ENCODE measurements at places on chromosomes 6 and 20. TPM values are rescaled to one million over a fixed set of nuclear protein-coding genes. Genes with fewer than 3 reads are reported as not detected.

DNA sequence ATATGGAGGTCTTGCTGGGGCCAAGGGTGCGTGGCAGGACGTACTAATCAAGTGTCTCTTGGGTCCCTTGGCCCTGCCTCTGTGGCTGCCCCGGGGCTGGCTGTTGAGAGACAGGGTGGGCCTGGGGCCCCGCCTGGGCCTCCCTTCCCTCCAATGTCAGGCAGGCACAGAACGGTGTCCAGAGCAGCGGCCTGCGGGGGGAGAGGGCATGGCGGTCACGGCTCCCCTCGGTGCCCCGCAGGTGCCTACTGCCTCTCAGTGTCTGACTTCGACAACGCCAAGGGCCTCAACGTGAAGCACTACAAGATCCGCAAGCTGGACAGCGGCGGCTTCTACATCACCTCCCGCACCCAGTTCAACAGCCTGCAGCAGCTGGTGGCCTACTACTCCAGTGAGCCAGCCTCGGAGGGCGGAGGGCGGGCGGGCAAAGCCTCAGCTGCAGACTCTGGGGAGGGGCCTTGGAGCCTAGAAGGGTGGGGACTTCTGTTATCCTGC, 50.0 kb downstream of the SRC start:
- DNase-seq = no peak

DNA sequence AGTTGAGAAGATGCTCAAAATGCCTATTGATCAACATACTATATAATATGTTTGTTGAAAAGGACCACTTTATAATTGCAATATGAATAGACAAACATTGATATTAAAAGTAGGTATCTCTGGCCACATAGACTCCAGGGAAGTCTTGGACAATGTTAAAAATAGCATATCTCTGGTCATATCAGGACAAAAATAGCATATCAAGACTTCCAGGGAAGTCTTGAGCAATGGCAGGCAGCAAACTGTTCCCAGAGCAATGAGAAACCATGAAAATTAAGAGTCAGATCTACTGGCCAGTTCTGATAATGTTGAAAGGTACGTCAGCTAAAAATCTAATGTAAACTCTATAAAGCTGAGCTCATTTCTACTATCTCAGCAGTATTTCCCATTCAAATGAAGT, 1130.3 kb upstream of the CITED2 start:
- DNase-seq = peak; percentile 22

- no peak for DNase-seq
Observed at GRCh38 chr6:150083839-150084238, 14.9 kb upstream of the ULBP3 start.

ZC2HC1B gene
- not detected for total RNA-seq

- no peak for DNase-seq
Observed at GRCh38 chr6:70241991-70242420, 60.9 kb downstream of the COL9A1 start.

ADGRF4 gene
- total RNA-seq = 2.7 TPM

- no peak for DNase-seq
Observed at GRCh38 chr6:148021165-148021564, 321.5 kb upstream of the SASH1 start.

GRCh38 chr6:79079561-79080041, 1.5 kb upstream of the PHIP start:
- peak; percentile 49 for DNase-seq

SNPH gene
- 7.7 TPM for total RNA-seq

- no peak for DNase-seq
Observed at GRCh38 chr20:34644345-34644744, 32.5 kb downstream of the PIGU start.

DNA sequence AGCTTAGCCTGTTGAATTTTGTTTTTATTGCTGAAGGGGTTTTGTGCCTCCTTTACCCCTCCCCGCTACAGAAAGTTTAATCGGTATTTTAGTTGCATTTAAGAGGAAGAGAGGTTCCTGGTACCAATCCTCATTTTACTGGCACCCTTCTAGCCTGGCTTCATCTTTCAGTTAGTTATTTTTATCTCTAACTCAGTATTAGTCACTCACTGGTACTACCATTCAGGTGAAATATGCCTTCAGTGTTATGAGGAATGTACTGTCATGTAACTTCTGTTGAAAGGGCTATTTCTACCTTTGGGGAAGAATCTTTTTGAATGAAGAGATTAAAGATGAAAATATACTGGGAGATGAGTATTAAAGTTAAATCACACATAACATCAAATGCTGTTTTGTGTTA, 211.8 kb downstream of the CDKAL1 start:
- no peak for DNase-seq

- no peak for DNase-seq
Observed at GRCh38 chr20:25313593-25313992, 65.7 kb downstream of the PYGB start.

DNA sequence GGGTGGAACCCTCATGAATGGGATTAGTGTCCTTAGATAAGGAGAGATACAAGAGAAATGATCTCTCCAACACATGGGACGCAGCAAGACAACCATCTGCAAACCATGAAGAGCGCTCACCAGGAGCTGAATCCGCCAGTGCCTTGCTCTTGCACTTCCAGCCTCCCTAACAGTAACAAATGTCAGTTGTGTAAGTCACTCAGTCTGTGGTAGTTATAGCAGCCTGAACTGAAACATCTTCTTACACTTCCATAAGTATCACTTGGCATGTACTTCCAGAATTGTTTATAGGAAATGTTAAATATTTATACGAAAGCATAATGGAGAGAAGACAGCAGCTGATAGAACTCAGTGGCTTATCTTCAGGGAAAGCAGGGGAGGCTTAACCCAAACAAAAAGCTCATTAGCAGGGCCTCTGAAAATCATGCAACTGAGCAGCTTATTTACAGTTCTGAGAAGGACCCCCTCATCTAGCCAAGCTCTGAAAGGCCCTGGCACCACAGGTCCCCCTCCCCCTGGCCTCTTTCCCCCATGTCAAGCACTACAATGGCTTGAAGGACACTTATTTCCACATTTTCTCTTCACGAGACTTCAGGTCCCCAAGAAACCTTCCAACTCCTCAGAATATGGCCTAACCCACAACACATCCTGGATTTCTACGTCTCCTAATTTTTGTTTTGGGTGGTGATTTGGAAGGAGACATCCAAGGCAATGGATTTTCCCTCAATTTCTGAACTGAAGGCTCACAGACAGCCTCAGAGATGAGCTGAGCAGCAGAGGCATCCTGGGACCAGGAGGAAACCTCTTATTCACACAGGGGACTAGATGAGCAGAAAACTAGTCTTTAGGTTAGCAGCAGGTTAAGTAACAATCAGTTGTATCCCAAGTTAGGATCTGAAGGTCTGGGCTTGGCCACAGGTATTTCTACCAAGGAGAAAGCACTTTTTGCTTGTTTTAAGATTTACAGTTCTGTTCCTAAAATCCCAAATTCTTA, 49.1 kb downstream of the GCLC start:
- no peak for DNase-seq

GRCh38 chr6:113493991-113494390, 363.2 kb upstream of the MARCKS start:
- DNase-seq = no peak

GRCh38 chr20:61454053-61454452, 202.0 kb downstream of the CDH4 start:
- DNase-seq = no peak

DNA sequence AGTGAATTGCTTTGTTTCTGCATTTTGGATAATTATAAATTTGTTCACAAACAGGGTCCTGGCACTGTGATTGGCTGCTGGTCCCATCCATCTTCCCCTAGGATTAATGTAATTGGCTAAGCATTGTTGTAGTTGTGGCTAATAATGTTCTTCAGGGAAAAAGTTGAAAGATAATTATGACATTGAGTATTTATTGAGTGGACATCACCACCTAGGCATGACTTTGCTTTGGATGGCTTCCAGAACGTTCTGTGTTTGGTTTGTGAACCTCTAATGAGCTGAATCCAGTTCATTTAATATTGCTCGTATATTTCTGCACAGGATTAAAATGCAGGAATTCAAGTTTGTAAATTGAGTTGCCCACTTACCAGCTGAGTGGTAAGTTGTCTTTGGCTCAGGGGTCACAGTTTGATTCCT, 55.1 kb downstream of the ARID1B start:
- DNase-seq = peak; percentile 77

DNA sequence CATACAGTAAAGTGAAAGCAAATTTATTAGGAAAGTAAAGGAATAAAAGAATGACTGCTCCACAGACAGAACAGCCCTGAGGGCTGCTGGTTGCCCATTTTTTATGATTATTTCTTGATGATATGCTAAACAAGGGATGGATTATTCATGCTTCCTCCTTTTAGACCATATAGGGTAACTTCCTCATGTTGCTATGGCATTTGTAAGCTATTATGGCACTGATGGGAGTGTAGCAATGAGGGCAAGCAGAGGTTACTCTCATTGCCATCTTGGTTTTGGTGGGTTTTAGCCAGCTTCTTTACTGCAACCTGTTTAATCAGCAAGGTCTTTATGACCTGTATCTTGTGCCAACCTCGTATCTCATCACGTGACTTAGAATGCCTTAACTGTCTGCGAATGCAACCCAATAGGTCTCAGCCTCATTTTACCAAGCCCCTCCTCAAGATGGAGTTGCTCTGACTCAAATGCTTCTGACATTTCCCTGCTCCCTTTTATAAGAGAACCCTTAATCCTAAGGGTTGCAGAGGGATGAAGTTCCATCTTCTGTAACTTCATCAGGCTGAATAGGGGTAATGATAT, 280.1 kb upstream of the RGS17 start:
- DNase-seq = no peak

DNA sequence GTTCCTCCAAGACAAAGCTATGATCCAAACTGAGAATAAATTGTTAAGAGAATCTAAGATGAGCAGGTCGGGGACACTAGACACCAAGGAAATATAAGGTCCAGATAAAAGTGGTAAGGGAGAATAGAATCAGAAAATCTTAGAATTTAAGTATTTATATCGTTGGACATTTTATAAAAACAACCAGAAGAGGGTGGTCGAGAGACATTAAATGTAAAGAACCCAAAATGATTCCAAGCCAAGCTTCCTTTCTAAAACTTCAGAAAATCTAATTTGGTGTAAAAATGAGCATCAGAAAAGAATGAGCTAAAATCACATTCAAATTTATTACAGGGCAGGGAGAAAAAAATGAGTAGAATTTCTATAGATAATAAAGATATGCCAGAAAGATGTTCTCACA, 97.8 kb upstream of the OGFRL1 start:
- DNase-seq = peak; percentile 73

DNA sequence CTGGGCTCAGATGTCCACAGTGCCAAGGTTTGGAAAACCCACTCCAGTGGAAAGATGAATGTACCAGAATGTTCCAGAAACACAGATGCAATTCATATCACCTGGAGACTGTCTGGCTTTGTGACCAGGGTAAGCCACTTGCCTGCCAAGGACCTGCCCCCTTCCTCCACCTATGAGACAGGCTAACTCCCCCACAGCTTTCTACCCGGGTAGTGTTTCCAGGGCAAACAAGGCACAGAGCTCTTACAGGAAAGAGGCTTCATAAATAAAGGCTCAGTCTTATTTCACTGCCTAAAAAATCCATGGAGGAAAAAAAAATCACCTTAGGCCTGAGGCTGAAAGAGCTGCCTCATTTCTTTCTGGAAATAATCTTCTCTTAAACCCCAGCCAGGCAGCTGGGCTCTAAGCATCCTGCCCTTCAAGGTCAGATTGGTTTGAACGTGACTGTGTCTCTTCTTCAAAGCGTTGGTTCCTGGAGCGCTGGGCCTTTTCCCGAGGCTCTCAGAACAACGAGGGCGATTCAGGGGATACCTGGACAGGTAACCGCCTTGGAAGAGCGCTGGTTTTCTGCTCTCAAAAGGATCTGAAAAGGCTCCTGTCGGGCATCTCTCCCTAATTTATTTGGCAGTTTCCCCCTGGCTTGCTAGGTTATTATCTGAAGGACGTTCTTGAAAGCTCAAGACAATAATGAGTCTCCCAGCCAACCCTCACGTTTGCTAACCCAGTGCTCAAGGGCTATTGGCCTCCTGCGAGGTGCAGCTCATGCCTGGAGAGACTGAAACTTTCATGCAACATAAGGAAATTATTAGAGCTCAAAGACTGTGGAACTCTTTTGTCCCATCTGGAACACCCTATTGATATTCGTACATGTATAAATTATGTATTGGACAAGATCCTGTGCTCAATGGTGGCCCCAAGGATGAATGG, 199.2 kb upstream of the PMEPA1 start:
- DNase-seq = no peak

VSTM2L gene
- 1.4 TPM for total RNA-seq

GRCh38 chr6:110703010-110703905, 112.0 kb downstream of the CDK19 start:
- peak; percentile 63 for DNase-seq

DNA sequence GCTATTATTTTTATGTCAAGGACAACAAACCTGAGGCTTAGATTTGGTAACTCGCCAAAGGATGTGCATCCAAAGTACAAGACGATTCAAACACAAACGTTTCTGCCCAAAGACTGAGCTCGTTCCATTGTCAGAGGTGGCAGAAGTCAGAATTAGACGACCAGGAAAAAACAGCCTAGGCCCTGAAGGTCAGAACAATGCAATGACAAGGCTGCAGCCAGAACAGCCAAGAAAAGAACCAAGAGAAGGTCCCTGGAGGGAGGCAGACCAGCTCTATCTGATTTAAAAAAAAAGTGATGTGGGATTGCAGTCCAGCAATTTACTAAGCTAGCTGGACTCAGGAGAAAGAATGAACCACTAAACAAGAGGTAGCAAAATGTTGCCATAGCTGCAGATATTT, 54.2 kb downstream of the NCOA7 start:
- DNase-seq = peak; percentile 56

GRCh38 chr6:120303527-120303926, 954.0 kb upstream of the MAN1A1 start:
- DNase-seq = no peak

GRCh38 chr6:17458966-17459365, 65.6 kb downstream of the CAP2 start:
- DNase-seq = no peak

DNA sequence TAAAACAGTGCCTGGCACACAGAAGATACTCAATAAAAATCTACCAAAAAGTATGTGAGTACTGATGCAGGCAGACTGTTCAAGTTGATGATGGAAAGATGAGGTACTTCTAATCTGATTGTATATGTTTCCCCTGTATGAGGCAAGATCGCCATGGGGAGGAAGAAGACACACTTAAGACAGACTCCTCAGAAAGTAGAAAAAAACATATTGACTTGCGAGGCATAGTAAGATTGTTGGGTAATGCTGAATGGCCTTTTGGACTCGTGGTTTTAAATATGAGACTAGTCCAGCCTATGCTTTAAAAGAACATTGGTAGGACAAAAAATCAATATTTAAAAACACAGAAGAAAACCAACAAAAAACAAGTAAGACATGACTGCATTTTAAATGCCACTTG, 72.6 kb downstream of the SHPRH start:
- DNase-seq = no peak

- no peak for DNase-seq
Observed at GRCh38 chr6:147392917-147393625, 115.4 kb upstream of the SAMD5 start.

Measured in fibroblast of the aortic adventitia (primary cell).